ENCODE measurements at places on chromosomes 1 and 21. TPM values are rescaled to one million over a fixed set of nuclear protein-coding genes. Genes with fewer than 3 reads are reported as not detected.

Gene PKP1
- total RNA-seq, result 0.04 TPM

Gene TNFAIP8L2
- total RNA-seq, result 3.8 TPM

Gene PTPRU
- 13.4 TPM for total RNA-seq

Gene LCE3E
- total RNA-seq, result not detected

Gene OLIG2
- total RNA-seq, result not detected

Gene DDR2
- 7.8 TPM for total RNA-seq

Gene SDC3
- 5.6 TPM for total RNA-seq

Gene WNT9A
- 2.3 TPM for total RNA-seq

Gene VANGL2
- 2.5 TPM for total RNA-seq

Gene OR10Z1
- total RNA-seq, result not detected

Gene ACTN2
- total RNA-seq, result 1.4 TPM

Gene FGR
- total RNA-seq, result 6.8 TPM

Gene CLDN17
- total RNA-seq, result not detected

Gene RIIAD1
- total RNA-seq, result 0.56 TPM

Gene RAB42
- 0.14 TPM for total RNA-seq

Gene SFN
- total RNA-seq, result 1.8 TPM

- DNase-seq, result peak; percentile 24
These were observed 42.1 kb downstream of the UBE2U start for GRCh38 chr1:64245495-64245894.

- no peak for DNase-seq
These were observed 360.3 kb downstream of the NEGR1 start for GRCh38 chr1:71921935-71922559.

- DNase-seq, result no peak
These were observed 5.0 kb downstream of the FAM20B start for GRCh38 chr1:179030683-179031082.

DNA sequence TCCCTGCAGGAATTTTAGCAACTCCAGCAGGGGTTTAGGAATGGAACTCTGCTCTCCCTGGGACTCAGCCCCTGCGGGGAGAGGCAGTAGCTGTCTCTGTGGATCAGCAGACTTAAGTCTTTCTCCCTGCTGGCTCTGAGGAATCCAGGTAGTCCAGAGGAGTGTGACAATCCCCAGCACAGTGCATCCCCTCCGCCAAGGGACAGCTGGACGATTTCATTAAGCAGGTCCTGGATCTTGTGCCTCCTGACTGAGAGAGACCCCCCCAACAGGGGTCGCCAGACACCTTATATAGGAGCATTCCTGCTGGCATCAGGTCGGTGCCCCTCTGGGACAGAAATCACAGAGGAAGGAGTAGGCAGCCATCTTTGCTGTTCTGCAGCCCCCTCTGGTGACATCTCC lies 30.6 kb downstream of the AKT3 start:
- DNase-seq, result no peak

GRCh38 chr1:10918531-10918930 lies 93.9 kb upstream of the TARDBP start:
- no peak for DNase-seq

DNA sequence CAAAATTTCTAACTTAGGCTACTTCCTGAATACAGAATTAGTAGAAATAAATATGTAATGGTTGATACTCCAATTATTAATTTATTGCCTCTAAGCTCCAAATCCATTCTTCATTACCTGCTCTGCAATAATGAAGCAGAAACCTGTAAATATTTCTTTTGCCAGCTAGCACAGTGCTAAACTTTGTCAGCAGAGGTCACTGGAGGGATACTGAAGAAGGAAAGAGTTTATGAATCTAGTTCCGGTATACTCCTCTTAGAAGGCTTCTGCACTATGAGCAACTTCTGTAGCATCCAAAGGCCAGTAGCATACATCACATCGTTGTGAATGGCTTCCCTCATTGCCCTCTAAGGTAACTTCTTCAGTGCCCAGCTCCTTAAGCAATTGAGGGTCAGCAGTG lies 81.0 kb upstream of the LHX8 start:
- DNase-seq, result no peak

- DNase-seq, result no peak
These were observed 28.4 kb upstream of the SARS1 start for GRCh38 chr1:109185357-109185756.

- DNase-seq, result no peak
These were observed 400.7 kb upstream of the DAB1 start for GRCh38 chr1:57824535-57824934.

GRCh38 chr1:60224523-60224922 lies 151.0 kb upstream of the C1orf87 start:
- no peak for DNase-seq

DNA sequence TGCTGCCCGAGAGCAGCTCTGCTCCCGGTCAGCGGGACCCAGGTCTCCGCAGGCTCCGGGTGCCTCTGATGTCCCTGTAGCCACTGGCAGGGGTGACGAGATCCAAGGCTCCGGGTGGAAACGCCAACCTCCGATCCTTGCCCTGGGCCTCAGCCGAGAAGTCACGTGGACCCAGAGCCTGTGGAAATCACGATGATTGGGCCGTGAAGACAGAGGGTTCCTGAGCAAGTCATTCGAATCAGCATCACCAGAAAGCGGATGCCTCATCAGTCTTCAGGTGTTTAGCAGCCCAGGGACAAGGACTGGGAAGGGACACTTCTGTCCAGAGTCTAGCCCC lies 12.5 kb downstream of the LRRC3 start:
- no peak for DNase-seq

DNA sequence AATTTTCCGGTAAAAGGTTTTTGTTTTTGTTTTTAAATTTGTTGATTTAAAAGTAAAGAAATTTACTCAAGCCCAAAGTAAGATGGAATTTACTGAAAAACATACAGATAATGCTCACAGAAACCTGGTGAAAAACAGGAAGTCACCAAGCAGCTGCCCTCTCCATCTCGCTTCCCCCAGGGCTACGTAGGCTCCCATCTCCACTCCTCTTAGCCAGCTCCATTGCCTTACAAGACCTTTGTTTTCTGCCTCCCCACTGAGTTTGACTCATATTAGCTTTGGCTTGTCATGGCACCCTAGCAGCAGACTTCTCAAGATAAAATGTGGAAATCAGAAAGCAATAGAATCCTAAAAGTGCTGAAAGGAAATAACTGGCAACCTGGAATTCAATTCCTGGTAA lies 57.9 kb downstream of the PHTF1 start:
- DNase-seq, result no peak

DNA sequence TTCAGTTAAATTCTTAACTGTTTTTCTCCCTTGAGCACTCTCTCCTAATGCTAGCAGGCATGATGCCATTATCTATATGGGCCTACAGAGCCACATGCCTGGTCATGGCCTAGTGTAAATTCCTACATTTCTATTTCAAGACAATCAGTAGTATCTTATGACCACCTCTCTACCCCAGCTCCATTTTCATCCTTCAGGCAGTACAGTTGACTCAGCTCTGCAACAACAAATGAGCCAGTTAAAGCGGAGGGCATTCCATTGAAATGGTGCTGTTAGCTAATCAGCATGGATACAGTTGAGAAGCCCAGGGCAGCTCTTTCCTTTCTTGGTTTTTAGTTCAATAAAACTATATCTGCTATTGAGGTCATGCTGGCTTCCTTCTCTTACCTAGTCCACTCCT lies 150.0 kb downstream of the PPP1R12B start:
- DNase-seq, result no peak

GRCh38 chr1:191453487-191453886 lies 704.8 kb upstream of the RGS18 start:
- no peak for DNase-seq

- no peak for DNase-seq
These were observed 13.3 kb downstream of the ATP5PO start for GRCh38 chr21:33902349-33902748.

DNA sequence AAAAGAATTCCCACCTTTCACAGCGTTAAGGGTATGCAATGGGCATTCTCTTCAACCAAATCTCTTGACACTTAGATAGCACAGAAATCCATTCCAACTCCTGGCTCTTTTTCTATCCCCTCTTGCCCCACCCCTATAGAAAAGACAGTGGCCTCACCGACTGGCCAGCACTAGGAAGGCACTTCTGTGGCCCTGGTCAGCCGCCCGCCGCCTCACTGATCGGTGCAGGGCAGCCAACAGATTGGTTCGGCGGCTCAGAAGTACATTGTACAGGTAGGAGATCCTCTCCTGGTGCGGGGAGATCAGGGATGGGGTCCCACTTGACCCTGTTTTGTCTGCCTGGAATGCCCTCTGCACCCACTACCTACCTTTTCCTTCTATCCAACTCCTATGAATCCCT lies 9.3 kb downstream of the DCST2 start:
- DNase-seq, result no peak

- no peak for DNase-seq
These were observed 30.0 kb upstream of the RCSD1 start for GRCh38 chr1:167599957-167600581.

DNA sequence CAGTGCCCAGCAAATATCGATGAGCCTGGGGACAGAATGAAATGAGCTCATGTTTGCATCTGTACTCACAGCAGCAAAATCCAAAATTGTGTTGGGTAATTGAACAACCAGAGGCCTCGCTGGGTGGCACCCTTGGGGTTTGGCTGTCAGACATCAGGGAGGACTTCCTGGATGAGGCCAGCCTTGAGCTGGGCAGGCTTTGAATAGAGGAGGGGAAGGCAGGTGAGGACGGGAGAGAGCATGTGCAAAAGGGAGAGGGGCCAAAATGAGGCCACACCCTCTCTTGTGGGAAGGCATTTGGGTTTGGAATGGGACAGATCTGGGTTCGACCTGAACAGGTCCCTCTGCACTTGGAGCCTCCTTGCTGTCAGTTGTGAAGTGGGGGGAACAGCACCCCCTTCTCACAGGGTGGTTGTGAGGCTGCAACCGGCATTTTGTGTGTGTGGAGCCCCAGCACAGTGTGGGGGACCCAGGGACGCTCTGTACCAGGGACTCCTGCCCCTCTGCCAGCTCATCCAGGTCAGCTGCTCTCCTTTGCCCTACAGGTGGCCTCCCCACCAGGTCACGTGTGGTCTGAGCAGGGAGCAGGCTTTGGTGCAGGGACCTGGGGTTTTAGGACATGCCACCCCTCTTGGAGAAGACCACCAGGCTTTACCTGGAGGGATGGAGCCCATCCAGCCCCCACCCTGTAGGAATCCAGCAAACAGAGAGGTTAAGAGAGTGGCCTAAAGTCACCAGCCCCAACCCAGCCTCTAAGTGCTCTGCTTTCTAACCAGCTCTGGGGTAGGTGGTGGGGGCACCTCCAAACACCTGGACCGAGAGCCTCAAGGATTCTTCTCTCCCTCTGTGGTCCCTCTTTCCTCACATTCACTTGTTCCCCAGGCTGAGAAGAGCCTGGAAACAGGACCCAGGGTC lies 521.8 kb downstream of the PTPRU start:
- no peak for DNase-seq

DNA sequence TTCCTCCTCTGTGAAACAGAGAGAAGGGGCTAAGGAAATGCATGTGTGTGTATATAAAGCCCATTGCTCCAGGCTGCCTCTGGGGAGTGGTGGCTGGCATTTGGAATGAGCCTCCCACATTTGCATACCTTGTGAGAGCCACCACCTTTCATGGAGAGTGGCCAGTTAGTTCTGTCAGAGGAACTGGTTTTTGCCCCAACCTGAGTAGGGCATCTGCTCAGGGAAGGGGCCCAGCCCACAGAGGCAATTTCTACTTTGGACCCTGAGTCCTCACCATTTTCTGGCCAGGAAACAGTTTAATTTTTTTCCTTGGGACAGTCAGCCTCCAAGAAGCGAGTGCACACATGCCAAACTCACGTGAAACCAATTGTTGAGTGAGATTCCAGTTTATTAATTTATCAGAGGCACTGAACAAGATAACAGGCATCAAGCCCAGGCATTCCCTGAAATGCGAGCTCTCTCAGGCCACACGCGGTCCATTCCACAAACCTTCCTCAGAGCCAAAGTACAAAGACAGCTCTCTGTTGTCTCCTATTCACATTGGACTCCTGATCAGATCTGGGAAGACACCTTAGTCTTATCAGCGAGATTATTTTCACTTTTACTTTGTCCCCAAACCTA lies 1.0 kb upstream of the SLC6A9 start:
- DNase-seq, result peak; percentile 35

GRCh38 chr1:201017828-201018163 lies 5.7 kb downstream of the KIF21B start:
- DNase-seq, result no peak

GRCh38 chr1:53421208-53421607 lies 38.0 kb upstream of the DMRTB1 start:
- no peak for DNase-seq

DNA sequence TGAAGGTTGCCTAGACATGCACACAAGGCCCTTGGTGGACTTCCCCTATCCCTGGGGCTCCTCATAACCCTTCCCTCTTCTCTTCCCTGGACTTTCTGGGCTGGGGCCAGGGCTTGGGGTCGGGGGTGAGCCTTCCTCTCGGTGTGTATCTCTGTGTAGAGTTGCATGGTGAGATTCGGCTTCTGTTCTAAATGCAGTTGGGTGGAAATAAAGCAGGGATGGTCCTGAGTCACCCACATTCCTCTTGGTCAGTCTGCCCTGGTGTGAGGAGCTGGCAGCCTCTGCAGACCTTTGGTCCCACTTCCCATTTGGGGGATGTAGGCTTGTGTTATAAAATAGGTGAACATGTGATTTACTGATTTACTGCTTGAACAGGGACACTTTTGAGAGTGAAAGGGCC lies 38.0 kb downstream of the ADARB1 start:
- DNase-seq, result no peak

- no peak for DNase-seq
These were observed 580.6 kb downstream of the PLA2G4A start for GRCh38 chr1:187409341-187409740.

GRCh38 chr1:152942161-152942560 lies 4.8 kb upstream of the SPRR5 start:
- DNase-seq, result no peak

- DNase-seq, result no peak
These were observed 27.4 kb downstream of the KCNN3 start for GRCh38 chr1:154842635-154843034.

DNA sequence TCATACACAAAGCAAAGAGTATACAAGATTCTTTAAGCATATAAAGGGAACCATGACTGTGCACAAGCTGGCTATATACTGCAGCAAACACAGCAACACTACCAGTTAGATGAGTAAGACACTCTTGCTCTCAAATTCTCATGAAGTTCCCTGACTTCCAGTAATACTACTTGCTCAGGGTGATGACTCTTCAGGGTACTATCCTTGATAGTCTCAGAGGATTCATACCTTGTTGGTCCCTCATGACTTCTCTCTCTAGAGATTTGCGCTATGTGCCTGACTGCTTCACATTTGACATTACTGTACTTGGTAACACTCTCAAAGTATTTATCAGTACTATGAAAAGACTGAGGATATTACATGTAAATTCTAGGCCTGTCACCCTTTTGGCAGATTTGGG lies 159.8 kb upstream of the ZRANB2 start:
- DNase-seq, result no peak

Measured in pancreas (tissue), 10 donors.